Stimulated activated CD8-positive, alpha-beta memory T cell treated with anti-CD3 and anti-CD28 coated beads, Interleukin-15, amount 100 ng/mL, for 24 hours (primary cell): ENCODE measurements at places on chromosomes 6 and 20.

DNA sequence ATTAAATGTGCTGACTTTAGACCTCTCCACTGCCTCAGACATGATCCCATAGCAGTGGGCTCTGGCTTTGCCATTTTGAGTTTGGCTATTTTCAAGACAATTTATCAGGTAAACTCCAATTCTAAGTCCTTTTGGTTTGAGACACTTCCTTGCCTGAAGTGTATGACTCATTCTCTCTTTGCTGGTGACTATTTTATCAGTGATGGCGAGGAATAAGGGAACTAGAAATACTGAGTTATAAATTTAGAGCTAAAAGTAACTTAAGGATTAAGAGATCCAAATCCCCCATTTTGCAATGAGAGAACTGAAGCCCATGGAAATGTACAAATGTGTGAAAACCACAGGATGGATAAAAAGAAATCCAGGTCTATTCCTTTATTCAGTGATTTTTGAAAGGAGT, 30.9 kb upstream of the CD83 start:
- DNase-seq: no peak

DNA sequence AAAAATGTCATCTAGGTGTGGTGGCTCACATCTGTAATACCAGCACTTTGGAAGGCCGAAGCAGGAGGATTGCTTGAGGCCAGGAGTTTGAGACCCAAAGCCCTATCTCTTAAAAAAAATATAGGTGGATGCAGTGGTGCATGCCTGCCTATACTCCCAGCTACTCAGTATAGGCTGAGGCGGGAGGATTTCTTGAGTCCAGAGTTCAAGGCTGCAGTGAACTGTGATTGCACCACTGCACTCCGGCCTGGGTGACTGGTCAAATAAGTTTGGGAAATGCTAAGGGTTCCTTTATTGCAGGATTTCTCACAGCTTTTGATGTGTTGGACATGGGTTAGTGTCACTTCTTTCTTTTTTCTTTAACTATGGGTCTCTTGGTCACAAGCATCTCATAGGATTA, 261.3 kb downstream of the PLCB1 start:
- no peak for DNase-seq

DNA sequence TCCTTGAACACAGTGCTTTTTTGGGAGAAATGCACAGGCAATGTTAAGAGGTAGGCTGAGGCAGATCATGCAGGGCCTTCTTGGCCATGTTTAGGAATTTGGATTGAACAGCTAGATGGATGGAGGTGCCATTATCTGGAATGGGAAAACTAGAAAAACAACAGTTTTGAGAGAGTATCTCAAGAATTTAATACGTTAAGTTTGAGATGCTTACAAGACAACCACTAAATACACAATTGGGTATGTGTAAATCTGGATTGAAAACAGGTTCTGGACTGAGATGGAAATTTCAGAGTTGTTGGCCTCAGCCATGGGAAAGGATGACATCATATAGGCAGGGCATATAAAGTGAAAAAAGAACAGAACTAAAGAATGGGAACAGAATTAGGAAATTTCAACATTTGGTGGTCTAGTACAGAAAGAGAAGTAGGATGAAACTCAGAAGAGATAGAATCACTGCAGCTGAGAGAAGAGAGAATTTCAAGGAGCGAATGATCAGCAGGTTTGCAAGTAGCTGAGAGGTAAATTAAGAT, 37.1 kb downstream of the NCOA7 start:
- DNase-seq: no peak

GRCh38 chr6:40477246-40478126, 109.7 kb downstream of the LRFN2 start:
- DNase-seq: no peak

GRCh38 chr6:148971031-148971927, 224.4 kb downstream of the UST start:
- no peak for DNase-seq

- DNase-seq: no peak
Observed at GRCh38 chr20:45798935-45799642, 7.3 kb downstream of the DNTTIP1 start.

DNA sequence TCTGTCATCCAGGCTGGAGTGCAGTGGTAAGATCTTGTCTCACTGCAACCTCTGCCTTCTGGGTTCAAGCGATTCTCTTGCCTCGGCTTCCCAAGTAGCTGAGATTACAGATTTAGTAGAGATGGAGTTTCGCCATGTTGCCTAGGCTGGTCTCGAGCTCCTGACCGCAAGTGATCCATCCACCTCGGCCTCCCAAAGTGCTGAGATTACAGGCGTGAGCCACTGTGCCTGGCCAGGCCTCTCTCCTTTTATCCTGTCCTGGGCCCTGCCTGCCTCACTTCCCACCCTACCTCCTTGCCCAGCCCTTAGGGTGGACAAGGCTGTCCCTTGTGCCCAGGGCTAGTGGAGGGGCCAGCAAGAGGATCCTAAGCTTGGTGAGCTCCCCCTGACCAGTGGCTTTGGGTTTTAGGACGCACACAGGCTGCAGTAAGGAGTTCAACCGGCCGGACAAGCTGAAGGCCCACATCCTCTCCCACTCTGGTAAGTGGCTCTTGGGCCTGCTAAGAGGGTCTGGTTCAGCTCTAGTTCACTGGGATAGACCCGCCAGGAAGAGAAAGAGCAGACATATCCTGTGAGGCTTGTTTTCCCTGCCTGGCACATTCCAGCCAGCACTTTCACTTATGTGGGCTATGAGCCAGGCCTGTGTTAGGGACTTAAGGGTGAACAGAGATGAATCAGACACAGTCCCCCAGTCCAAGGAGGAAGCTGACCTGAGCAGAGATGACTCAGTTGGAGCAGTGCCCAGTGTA, 21.9 kb upstream of the CHMP4B start:
- DNase-seq: no peak
